ENCODE measurements at places on chromosomes 6 and 20. TPM values are rescaled to one million over a fixed set of nuclear protein-coding genes. Genes with fewer than 3 reads are reported as not detected.

DNA sequence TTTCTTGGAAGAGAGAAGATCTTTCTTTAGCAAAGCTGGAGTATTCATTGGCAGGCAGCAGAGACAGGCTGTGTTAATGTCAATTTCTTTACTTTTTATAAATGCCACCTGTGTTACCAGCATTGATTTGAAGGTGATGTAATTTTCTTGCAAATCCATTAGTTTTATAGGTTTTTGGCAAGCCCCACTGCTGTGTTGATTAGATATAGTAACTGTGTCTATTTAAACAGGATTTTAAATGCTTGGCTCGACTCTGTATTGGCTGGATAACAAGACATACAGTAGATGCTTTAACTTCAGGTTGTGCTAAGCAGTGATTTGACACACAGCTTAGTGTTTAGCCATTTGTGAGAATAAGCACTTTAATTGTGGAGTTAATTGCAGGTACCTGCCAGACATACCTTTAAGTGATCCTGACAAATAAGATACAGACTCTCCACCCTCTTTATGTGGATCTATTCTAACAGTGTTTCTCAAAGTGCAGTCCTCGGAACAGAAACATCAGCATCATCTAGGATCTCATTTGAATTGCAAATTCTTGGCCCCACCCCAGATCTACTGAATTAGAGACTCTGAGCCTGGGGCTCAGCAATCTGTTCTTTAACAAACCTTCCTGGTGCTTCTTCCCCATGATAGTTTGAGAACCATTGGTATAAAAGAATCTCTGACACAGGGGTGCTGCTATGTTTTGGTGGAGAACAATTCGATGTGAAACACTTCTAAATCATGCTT lies 397.5 kb downstream of the HDGFL1 start:
- DNase-seq, result no peak

- DNase-seq, result peak; percentile 62
These were observed 26.7 kb downstream of the SAYSD1 start for GRCh38 chr6:39088331-39088730.

The F13A1 gene
- not detected for total RNA-seq

- DNase-seq, result no peak
These were observed 77.9 kb downstream of the PCSK2 start for GRCh38 chr20:17304774-17305173.

GRCh38 chr6:73566954-73567591 lies 46.2 kb upstream of the EEF1A1 start:
- peak; percentile 95 for DNase-seq

- peak; percentile 34 for DNase-seq
These were observed 22.2 kb upstream of the FBXO30 start for GRCh38 chr6:145836772-145837171.

The PTGIS gene
- total RNA-seq, result 178 TPM

The OR12D3 gene
- not detected for total RNA-seq

DNA sequence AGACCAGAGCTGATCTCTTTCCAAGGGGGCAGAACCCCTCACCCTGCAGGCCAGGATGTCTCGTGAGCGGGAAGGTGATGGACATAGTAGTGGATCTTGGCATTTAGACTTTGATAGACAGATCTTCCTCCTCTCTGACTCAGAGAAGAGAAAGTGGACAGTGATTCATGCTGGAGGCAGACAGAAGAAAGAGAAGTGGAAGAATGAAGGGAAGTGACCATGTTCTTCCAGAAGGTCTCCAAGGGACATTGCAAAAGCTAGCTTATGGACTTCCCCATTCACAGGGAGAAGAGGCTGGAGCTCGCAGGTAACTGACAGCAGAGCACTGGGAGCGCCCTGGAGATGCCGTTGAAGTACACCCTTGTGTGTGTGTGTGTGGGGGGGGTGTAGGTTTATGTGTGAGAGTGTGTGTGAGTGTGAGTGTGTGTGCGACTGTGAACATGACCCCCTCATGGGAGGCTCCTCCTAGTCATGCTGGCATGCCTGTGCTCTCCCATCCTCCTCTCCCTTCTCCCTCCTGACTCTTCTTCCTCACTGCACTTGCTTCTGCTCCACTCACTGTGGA lies 8.0 kb upstream of the RAET1L start:
- DNase-seq, result peak; percentile 19

DNA sequence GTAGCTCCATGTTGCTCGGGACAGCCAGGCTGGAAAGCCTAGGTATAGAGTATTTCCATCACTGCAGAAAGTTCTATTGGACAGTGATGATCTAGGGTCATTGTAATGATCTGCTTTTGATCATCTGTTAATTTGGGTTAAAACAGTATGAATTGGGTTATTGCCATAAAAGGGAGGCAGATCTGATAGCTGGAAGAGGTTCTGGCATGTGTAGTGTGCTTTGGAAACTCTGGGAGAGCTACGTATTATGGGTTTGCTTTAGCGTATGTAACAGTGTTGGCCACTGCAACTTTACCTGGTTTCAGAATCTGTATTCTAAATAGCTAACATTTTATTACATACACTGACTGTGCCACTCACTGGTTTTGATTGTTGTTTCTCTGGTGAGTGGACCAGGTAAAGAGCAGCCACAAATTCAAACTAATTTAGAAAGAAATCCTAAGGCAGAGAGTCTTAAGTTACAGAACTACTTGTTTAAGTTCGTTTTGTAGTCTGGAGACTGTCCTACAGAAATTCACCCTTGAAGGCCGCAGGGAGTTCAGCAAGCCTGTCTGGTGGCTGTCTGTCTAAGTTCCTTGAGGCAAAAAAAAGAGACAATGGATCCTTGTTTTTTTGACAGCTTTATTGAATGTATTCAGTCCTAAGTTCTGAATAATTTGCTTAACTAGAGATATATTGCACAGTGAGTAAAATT lies 300.3 kb downstream of the PRL start:
- no peak for DNase-seq

GRCh38 chr6:21741221-21742109 lies 147.9 kb downstream of the SOX4 start:
- DNase-seq, result no peak

The RAB44 gene
- total RNA-seq, result not detected

DNA sequence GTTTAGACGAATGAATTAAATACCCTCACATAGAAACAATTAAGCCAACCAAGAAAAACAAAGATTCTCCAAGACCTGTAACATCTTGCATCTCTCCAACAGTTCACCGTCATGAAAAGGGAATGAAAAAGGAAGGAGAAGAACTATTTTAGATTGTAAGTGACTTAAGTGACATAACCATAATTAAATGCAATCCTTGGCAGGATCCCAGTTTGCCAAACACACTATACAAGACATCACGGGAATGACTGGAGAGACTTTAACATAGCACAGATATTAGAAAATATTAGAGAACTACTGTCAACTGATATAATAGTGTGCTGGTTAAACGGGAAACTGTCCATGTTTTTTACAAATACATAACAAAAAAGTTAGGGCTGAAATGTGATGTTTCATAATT lies 22.2 kb downstream of the EPB41L2 start:
- no peak for DNase-seq

DNA sequence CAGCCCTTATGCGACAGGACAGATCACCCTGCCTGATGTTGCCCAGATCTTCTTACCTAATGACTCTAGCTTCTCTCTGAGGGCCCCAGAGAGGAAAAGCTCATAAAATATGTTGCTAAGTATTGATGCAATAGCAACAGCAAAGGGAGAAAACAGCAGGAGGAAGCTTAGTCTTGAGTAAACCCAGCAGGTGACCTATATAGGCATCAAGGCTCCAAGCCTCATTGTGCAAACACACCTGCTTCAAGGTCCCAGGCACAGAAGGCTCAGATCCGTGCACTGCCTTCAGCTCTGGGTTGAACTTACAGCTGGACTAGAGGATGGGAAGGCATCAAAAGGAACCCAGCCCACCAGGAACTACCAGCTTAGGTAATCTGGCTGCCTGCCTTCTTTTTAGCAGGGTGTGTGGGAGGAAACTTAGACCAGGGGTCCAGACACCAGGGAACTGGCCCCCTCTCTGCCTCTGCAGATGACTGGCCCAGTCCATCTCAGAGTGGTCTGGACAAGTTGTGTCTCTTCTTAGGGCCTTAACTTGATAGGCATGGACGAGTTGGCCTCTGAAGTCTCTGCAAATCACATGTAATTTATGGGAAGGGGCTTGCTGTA lies 34.4 kb downstream of the TGM3 start:
- DNase-seq, result no peak

The FOXA2 gene
- total RNA-seq, result not detected

The PTCRA gene
- not detected for total RNA-seq

- DNase-seq, result peak; percentile 17
These were observed 485.4 kb downstream of the CDKAL1 start for GRCh38 chr6:21019614-21020013.

The GUCA1A gene
- not detected for total RNA-seq

The MAP7 gene
- total RNA-seq, result 1.9 TPM

DNA sequence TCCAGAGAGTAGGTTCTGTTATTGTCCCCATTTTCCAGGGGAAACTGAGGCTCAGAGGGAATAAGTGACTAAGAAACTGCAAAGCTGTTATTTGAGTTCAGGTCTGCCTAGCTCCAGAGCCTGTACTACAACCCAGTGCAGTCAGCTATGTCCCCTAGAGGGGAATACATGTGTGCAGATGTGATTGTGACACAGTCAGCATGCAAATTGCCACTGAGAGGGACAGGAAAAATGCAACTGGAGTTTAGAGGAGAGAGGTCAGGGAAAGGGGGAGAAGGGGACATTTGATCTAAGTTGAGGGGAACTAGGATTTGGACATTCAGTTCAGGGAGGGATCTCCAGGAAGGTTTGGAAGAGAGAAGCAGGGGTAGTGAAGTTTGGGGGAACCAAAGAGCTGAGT lies 38.6 kb upstream of the EPB41L1 start:
- no peak for DNase-seq

DNA sequence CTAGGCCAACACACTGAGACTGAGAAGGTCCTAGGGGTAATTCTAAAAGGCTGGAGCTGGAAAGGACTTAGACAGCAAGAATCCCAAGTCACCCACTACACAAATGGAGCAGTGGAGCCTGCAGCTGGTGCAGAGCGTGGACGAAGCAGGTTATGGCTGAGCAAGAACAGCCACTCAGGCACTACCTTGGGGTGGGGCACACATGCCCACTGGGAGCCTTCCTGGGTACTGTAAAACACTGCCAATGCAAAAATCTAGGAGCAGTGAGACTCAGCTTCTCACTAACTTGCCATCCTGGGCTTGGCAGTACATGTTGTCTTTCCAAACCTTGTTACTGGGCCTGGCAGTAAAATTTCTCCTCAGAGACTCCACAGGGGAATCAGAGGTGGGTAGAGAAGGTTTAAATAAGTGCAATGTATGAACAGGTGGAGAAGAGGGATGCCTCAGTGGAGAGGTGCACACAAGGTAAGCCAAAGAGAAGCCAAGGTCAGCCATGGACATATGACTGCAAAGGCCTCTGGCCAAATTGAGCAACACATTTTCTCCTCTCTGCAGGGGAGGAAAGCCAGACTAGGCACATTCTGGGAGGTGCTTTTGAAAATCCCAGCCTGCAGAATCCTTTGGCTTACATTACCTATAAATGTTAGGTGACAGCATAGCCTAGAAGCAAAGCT lies 105.6 kb downstream of the TNFRSF21 start:
- no peak for DNase-seq

The ENPP4 gene
- total RNA-seq, result 0.63 TPM

GRCh38 chr6:104608101-104608500 lies 251.6 kb downstream of the HACE1 start:
- no peak for DNase-seq

- DNase-seq, result no peak
These were observed 44.6 kb upstream of the GGTLC1 start for GRCh38 chr20:24033151-24033550.

The SLC22A2 gene
- total RNA-seq, result not detected

The OR2B6 gene
- not detected for total RNA-seq

The OSBPL2 gene
- 22.4 TPM for total RNA-seq

The MUC22 gene
- not detected for total RNA-seq

DNA sequence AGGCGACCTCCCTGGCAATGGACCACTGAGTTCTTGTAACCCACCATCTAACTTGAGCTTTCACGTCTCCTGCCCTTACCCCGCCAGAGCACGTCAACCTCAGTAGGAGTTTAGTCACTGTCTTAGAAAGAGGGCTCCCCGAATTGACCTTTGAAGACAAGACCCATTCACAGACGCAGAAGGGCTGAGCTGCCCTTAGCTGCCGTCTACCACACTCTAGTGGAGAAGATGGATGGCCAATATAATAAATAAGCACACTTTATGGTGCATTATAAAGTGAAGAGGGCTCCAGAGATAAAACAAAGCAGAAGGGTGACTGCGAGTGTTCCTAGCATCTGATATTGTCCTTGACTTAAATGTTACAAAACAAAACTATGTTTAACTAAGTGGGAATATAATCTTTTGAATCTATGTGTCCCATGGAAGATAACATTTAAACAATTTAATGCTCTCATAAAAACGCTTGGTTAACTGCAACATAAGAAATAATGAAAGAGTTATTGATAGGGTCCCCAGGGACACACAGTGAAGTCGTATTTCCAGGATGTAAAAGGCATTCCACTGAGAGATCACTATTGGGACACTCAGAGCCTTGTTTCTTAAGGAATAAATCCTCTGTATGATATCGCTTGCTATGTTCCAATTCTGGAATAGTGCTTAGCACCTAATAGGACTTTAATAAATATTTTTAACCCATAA lies 261.1 kb downstream of the THBS2 start:
- DNase-seq, result no peak

- peak; percentile 52 for DNase-seq
These were observed 119.5 kb upstream of the SGK1 start for GRCh38 chr6:134437376-134437775.

GRCh38 chr20:60057866-60058807 lies 99.9 kb downstream of the CDH26 start:
- no peak for DNase-seq

GRCh38 chr6:8809662-8810061 lies 374.3 kb upstream of the SLC35B3 start:
- DNase-seq, result no peak

The FRMD1 gene
- not detected for total RNA-seq

DNA sequence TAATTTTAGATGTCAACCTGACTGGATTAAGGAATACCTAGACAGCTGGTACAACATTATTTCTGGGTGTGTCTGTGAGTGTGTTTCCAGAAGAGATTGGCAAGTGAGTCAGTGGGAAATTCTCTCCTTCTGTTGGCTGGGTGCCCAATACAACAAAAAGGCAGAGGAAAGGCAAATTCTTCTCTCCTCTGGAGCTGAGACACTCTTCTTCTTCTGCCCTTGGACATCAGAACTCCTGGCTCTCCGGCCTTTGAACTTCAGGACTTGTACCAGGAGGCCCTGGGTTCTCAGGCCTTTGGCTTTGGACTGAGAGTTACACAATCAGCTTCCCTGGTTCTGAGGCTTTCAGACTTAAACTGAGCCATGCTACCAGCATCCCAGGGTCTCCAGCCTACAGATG lies 7.8 kb upstream of the BTN3A1 start:
- peak; percentile 82 for DNase-seq

- DNase-seq, result no peak
These were observed 684.1 kb upstream of the NRSN1 start for GRCh38 chr6:23441808-23442461.

GRCh38 chr20:24468401-24469115 lies 871 bp upstream of the SYNDIG1 start:
- DNase-seq, result no peak
